ENCODE measurements at places on chromosomes 6 and 20.
A peak's percentile ranks its signal among the peaks of the same experiment; 100 is the strongest.

- DNase-seq, result no peak
These were observed 61.8 kb downstream of the CTNNBL1 start for GRCh38 chr20:37755665-37756064.

GRCh38 chr6:69064226-69064625, 429.1 kb downstream of the ADGRB3 start:
- no peak for DNase-seq

GRCh38 chr6:132161283-132161682, 210.1 kb upstream of the CCN2 start:
- peak; percentile 5 for DNase-seq

DNA sequence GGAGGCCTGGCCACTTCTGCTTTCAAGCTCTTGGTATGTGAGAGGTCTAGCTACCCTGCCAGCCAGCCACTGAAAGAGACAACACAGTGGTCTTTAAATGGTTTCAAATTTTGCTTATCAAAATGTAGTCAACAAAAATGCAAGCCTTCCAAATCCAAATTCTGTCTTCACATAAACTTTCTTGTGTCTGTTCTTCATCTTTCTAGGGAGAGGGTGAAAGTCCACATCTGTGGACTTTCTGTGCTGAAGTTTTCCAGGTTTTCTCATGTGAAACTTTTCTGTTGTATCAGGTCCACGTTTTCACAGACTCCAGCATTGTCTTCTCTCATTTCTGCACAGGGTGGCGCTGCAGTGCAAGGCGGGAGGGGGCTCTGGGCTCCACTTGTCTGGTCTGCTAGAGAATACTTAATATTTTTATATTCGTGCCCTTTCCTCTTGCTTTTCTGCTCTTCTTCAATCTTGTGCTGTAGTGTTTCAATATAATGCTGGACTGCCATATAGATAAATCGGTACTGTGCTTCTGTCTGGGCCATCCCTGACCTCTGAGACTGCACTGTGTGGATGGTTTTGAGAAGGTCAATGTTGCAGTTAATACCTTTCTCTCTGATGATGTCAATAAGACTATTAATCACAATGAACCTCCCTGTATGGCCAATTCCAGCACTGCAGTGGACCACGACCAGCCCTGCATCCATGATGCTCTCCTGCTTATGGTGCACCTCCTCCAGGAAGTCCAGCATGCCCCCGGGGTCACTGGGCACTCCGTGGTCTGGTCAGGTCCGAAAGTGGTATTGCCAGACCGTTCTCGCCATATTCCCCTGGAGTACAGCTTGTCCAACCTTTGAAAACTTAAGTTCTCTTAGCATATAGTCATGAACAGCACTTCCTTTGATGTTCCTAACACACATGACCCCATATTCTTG, 161.6 kb upstream of the TNFAIP3 start:
- peak; percentile 80 for DNase-seq

DNA sequence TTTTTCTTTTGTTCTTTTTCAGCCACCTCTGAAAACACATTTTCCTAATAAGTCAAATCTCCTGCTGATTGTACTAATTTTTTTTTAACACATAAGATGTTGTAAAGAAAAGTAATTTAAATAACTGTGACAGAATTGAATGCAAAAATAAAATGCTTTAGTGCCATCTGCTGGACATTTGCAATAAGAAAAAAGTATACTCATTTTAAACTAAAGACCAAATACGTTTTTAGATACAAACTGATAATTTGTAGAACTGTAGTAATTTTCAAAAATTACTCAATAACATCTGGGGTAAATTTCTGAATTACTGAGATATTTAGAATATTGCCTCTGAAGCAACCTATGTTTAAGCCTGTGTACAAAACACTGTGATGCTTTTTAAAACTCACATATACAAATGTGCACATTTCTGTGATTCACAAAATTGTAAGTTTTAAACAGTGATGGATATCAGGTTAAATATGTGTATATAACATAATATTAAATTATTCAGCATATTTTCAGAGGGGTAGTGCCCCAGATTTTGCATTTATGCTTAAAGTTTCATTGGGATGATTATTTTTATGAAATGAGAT, 198.7 kb downstream of the RIMS1 start:
- DNase-seq, result peak; percentile 27

GRCh38 chr6:75266716-75267291, 17.8 kb downstream of the TMEM30A start:
- peak; percentile 48 for DNase-seq
